ENCODE measurements at places on chromosomes 1 and 21.

- no peak for DNase-seq
Observed at GRCh38 chr1:35727434-35728040, 8.9 kb upstream of the C1orf216 start.

GRCh38 chr21:35578831-35579471 lies 481.4 kb downstream of the SETD4 start:
- DNase-seq, result no peak

DNA sequence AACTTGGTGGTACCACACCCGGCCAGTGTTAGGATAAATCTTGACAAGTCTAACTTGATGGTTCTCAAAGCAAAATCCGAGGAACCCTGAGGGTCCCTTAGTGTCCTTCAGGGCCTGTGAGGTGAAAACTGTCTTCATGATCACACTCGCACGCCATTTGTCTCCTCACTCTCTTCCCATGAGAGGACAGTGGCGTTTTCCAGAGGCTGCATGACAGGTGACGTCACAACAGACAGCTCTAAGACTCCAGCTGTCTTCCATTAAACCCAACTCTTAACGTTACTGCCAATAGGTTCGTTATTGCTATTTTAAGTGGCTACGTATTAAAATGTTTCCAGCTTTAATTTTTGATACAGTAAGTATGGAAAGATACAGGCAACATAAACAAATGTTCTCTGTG lies 13.8 kb downstream of the CFAP74 start:
- DNase-seq, result no peak

GRCh38 chr21:44379515-44379848 lies 26.1 kb downstream of the TRPM2 start:
- no peak for DNase-seq

GRCh38 chr1:71823708-71824305 lies 458.5 kb downstream of the NEGR1 start:
- DNase-seq, result no peak

- no peak for DNase-seq
Observed at GRCh38 chr1:203754455-203754864, 10.5 kb upstream of the LAX1 start.

Measured in HS-27A (cell line).